Urothelium cell line (cell line): ENCODE measurements at places on chromosomes 11 and 22.
A peak's percentile ranks its signal among the peaks of the same experiment; 100 is the strongest.

- no peak for DNase-seq
These were observed 15.8 kb upstream of the CARS1 start for GRCh38 chr11:3073029-3073435.

DNA sequence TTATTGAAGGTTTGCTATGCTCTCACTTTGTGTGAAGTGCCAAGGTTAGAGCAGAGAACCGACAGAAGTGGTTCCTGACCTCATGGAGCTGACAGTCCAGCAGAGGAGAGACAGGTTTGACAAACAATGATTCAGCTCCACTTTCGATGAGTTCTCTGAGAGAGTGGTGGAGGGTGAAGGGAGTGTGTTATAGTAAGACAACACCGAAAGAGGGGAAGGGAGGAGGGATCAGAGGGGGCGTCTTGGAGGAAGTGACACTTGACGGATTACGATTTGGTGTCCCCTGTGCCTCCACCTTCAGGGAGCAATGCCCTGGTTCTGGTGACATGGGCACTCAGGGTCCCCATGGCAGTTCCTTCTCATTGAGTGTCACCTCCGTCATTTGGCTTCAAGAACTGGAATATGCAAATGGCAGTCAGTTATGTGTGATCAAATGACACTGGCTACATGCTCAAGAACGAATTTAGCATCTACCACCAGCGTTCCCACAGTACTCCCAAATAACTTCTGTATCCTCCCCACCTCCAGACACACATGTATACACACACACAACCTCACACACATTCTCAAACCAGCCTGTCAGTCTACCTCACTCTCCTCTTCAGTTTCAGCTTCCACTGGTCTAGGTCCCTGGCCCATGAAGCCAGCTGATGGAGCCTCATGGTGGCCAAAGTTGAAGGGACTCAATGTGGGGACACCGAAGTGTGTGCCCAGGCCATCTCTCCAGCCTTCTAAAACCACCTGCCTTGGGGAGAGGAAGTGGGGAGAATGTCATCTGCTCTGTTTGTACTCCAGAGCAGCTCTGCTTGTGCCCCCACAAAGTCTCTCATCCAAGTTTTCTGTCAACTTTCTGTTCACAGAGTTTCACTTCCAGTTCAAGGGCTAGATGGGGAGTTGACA, 31.4 kb upstream of the NUP160 start:
- DNase-seq = no peak

DNA sequence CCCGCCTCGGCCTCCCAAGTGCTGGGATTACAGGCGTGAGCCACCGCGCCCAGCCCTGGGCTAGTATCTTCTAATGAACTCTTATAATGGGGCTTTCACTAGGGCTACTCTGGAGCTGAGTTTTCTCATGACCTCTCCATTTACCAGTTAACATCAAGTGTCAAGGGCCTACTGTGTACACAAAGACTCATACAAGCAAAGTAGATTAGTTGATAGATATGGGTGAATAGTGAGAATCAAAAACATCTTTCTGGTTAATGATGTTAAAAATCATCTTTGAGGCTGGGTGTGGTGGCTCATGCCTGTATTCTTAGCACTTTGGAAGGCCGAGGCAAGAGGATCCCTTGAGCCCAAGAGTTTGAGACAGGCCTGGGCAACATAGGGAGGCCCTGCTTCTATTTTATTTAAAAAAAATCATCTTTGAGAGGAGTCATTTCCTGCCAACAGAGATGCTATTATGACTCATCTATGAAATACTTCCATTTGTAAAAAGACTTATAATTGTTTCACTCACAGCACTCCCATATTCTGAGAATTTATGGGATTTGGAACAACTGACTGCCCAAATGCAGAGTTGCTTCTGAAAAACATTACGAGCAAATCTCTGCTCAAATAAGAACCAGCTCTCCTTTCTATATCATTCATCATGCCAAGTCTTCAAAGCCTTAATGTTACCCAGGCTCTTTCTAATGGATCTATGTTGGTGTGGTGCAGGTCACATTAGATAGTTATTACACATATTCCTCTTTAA, 57.0 kb downstream of the GDPD4 start:
- peak; percentile 58 for DNase-seq

DNA sequence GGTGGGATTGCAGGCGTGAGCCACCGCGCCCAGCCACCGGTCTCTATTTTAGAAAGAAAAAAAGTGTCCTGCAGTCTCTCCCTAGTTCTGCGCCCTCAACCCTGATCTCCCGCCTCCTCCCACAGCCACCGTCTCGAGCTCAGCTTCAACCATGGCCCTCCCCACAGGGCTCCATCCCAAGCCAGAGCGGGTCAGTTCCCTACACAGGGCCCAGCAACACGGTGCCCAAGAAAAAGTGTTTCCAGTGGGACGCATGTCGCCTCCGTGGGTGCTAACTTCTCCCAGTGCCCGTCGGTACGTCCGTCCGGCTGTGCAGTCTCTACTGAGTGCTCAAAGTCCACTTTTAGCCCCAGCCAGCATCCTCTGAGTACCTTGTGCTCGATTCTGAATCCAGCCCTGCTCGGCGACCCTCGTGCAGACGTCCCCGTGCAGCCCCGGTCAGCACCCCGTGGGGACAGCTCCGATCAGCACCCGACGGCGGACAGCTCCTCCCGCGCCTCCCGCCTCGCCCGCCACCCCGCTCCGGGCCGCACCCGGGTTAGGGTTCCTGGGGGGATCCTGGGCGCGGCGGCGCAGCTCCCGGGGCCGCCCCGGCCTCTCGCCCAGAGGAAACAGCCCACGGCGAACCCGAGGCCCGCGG, 657 bp upstream of the MAPK8IP2 start:
- DNase-seq = peak; percentile 88

GRCh38 chr11:86303257-86303656, 1.2 kb downstream of the HIKESHI start:
- DNase-seq = no peak

DNA sequence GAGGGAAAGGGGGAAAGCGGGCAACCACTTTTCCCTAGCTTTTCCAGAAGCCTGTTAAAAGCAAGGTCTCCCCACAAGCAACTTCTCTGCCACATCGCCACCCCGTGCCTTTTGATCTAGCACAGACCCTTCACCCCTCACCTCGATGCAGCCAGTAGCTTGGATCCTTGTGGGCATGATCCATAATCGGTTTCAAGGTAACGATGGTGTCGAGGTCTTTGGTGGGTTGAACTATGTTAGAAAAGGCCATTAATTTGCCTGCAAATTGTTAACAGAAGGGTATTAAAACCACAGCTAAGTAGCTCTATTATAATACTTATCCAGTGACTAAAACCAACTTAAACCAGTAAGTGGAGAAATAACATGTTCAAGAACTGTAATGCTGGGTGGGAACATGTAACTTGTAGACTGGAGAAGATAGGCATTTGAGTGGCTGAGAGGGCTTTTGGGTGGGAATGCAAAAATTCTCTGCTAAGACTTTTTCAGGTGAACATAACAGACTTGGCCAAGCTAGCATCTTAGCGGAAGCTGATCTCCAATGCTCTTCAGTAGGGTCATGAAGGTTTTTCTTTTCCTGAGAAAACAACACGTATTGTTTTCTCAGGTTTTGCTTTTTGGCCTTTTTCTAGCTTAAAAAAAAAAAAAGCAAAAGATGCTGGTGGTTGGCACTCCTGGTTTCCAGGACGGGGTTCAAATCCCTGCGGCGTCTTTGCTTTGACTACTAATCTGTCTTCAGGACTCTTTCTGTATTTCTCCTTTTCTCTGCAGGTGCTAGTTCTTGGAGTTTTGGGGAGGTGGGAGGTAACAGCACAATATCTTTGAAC, 6.8 kb downstream of the MALAT1 start:
- no peak for DNase-seq

DNA sequence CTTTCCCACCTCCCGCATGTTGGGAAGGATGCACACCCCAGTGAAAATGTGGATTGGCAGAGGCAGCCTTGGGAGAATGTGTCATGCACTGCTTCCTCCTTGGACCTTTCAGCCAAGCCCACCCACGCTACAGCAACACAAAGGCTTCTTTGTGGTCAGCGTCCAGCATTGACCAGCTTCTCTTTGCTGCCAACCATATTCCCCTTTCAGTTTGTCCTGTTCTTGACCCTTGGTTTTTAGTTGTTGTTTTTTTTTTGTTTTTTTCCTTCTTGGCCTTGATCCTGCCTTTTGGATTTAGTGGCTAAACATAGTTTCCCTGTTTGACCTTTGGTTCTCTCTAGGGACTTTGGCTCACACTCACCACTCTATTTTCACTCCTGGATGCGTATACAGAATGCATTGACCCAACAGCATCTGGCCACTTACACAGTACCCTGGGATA, 573.6 kb downstream of the INSC start:
- peak; percentile 53 for DNase-seq

- peak; percentile 11 for DNase-seq
These were observed 31.2 kb downstream of the RAB6A start for GRCh38 chr11:73729594-73730206.

GRCh38 chr22:17119481-17120202, 1.5 kb downstream of the TMEM121B start:
- no peak for DNase-seq

DNA sequence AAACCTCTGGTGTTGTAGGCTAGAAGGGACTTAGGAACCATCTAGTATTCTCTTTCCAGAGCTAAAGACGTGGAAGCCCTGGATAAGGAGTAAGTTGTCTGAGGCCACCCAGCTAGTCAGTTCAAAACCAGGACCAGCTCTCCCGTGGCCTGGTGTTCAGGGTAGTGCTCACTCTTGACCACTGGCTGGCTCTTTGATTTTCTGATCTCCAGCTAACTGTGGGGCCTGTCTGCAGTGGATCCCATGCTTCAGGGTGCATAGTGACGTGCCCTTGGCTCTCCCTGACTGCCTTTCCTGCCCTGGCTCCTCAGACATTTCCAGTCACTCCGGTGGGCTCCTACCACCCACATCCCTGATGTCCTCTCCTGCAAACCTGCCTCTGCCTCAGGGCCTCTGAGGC, 1.3 kb downstream of the CLMP start:
- DNase-seq = no peak

- no peak for DNase-seq
These were observed 414.3 kb downstream of the TBC1D22A start for GRCh38 chr22:47176573-47177333.
